ENCODE measurements at places on chromosomes 2 and 18.

DNA sequence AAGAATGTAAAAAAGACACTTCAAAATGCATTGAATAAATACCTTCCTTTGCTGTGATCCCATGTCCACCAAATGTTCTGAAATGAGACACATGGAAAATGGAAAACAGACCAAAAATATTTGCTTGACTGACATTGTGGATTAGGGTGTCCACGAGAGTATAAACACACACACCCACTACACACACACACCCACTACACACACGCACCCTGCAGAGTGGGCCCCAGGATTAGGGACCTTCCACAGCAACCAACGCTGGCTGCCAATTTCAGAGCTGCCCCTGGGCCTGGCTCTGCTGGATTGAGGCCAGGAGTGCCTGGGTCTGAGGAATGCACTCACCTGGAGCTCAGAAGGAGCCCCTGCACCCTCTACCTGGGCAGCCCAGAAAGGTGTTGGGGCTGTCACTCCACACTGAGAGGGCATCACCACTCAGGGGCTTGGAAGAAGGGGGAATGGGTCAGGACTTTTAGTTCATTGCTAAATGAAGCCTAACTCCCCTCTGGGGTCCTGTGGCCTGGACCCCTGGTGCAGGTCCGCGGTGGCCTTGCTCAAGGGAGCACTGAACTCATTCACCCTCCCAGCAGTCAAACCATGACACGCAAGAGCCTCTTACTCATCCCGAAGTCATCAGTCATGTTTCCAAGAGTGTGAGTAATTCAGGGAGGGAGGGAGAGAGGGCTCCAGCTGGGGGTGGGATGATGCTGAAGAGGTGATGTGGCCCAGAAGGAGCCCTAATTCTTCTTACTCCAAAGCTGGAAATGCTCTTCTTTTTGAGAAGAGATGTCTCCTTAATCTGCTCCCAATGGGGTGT lies 50.2 kb upstream of the PLB1 start:
- no peak for DNase-seq

- no peak for DNase-seq
Observed at GRCh38 chr18:35923939-35924684, 48.4 kb upstream of the RMP24 start.

- DNase-seq, result no peak
Observed at GRCh38 chr2:40164736-40165508, 287.0 kb downstream of the SLC8A1 start.

GRCh38 chr2:1747065-1747941 lies 3.0 kb upstream of the PXDN start:
- DNase-seq, result no peak

GRCh38 chr2:55019526-55020258 lies 30.6 kb downstream of the RTN4 start:
- DNase-seq, result no peak

DNA sequence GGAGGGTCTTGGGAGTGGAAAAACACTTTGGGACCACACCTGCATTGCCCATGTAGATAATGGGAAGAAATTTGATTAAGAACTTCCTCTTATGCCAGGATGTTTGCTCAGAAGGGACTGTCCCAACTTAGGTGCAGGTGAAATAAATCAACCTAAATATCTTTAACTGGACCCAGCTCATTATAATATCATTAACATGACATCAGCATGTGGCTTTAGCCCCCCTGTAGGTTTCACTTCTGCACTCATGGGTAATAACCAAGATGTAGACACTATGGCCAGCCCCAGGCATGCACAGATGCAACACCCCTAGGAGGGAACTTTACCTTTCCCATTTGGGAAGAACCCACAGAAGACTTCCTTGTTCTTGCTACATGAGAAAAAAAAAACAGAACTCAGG lies 227.4 kb upstream of the ZNF804A start:
- DNase-seq, result no peak

GRCh38 chr2:30255466-30256408 lies 24.4 kb downstream of the LBH start:
- no peak for DNase-seq
